C1 segment of cervical spinal cord (tissue), 14 donors: ENCODE measurements at places on chromosomes 1 and 21.

DNA sequence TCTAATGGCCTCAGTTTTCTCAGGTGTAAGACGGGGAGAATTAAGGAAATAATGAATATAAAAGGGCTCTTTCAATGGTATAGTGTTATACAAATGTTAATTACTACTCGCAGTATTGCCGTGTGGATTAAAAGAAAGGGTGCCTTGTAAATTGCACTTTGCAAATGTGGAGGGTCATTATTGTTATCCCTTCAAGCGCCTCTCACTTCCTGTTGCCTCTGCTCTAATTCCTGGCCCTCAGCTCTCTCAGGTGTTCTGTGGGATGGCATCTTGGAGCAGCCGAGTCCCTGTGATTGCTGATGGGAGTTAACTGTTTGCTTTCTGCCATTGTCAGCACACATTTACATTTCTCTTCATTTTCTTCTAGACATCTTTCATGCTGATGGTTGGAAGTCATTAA, 7.1 kb upstream of the S100A11 start:
- DNase-seq, result no peak

- DNase-seq, result no peak
Measured at GRCh38 chr1:27203946-27204345, 30.5 kb upstream of the WDTC1 start.

GRCh38 chr1:65362545-65362944, 53.2 kb downstream of the DNAJC6 start:
- DNase-seq, result no peak

DNA sequence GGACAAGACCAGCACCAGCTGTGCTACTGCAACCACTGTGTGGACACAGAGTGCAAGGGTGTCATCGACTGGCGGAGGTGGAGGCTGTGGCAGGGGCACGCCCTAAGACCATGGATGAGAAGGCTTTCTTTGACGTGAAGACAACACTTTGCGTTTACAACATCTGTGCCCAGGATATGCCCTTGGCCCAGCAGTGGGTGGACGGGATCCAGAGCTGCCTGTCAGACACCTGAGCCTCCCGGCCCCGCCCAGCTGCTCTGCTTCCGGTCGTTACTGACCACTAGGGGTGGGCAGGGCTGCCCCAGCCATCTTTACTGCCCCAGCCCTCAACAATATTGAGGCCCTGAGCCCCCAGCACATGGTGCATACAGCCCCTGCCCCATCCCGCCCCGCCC, 21.4 kb upstream of the NPPB start:
- no peak for DNase-seq

GRCh38 chr21:46048926-46049889, 48.7 kb upstream of the COL6A2 start:
- DNase-seq, result no peak

DNA sequence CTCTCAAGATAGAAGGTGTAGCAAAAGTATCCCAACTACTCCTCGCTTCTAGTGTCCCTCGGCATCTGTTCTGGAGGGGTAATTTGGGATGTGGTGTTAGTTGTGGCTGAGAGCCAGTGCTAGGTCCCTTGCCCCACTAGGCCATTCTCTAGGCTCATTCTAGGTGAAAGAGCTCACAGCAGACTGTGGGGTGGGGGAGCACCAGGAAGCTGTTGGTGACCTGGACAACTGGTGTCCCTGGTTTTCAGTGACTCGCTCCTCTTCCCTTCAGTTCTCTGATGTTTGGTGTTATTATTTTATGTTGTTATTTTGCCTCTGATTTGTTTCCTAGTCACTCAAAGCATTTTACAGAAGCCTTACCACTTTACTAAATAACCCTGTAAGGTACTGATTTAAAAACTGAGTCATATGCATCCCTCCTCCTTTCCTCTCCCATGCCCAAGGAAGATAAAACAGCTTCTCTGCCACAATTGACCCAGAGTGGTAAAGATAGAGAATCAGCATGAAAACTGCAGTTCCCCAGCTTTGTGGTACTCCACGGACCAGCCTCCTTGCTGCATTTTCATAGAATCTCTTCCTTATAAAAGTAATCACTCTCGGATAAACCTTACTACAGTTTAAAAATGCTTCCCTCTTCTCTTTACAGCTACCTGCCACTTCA, 14.1 kb downstream of the DYRK3 start:
- DNase-seq, result no peak

DNA sequence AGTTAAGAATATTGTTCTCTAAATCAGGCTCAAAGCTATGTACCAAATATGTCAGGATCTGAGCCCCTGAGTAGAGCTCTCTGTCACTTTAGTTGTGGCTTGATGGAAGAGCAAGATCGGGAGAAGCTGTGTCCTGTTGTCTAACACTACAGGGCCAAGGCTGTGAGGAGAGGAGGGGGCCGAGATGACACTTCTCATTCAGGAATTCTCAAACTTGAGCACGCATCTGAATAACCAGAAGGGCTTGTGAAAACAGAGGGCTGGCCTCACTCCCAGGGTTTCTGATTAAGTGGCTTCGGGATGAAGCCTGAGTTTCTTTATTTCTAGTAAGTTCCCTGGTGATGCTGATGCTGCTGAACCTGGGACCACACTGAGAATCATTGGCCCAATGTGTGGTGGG, 209.2 kb upstream of the DAB1 start:
- no peak for DNase-seq
